ENCODE measurements at places on chromosomes 12 and 14. TPM values are rescaled to one million over a fixed set of nuclear protein-coding genes. Genes with fewer than 3 reads are reported as not detected.

DNA sequence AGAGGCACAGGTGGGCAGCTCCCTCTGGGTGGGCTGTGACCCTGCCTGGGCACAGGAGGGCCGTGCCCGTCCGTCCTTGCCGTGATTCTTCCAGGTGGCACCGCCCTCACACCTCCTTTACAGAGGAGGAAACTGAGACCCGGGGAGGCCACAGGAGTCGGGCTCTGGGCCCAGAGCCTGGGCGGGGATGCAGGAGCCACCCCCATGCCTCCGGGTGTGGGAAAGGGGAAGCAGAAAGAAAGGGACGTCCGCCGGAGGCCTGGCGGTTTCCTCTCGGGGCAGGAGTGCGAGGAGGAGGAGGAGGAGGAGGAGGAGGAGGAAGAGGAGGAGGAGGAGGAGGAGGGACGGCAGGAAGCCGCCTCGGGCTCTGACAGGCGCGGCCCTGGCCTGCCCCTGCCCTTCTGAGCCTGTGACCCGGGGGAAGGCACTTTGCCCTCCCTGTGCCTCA is 23.0 kb downstream of the SH2B3 start:
- no peak for DNase-seq

DNA sequence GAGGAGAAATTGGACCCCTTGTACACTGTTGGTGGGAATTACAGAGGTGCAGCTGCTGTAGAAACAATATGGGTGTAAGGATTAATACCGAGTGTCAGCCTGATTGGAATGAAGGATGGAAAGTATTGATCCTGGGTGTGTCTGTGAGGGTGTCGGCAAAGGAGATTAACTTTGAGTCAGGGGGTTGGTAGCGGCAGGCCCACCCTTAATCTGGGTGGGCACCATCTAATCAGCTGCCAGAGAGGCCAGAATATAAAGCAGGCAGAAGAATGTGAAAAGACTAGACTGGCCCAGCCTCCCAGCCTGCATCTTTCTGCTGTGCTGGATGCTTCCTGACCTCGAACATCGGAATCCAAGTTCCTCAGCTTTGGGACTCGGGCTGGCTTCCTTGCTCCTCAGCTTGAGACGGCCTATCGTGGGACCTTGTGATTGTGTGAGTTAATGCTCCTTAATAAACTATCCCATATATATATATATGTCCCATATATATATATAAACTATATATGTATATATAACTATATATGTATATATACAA is 38.4 kb upstream of the PPP2R5C start:
- peak; percentile 12 for DNase-seq

- DNase-seq, result peak; percentile 61
Measured at GRCh38 chr12:117587631-117588287, 226.3 kb upstream of the NOS1 start.

HNRNPC gene
- 384 TPM for total RNA-seq

RD3L gene
- 0.09 TPM for total RNA-seq
